Cerebellum (tissue), 4 donors: ENCODE measurements at places on chromosomes 7 and 10. TPM values are rescaled to one million over a fixed set of nuclear protein-coding genes. Genes with fewer than 3 reads are reported as not detected.

Gene UPK3BL2
- 8.0 TPM for total RNA-seq

Gene CLDN12
- 60.4 TPM for total RNA-seq

Gene AFAP1L2
- 9.8 TPM for total RNA-seq

Gene CCDC146
- total RNA-seq: 15.8 TPM

Gene ORC5
- total RNA-seq: 40.6 TPM
